IPS DF 6.9 (cell line): ENCODE measurements at places on chromosomes 5 and 9.

DNA sequence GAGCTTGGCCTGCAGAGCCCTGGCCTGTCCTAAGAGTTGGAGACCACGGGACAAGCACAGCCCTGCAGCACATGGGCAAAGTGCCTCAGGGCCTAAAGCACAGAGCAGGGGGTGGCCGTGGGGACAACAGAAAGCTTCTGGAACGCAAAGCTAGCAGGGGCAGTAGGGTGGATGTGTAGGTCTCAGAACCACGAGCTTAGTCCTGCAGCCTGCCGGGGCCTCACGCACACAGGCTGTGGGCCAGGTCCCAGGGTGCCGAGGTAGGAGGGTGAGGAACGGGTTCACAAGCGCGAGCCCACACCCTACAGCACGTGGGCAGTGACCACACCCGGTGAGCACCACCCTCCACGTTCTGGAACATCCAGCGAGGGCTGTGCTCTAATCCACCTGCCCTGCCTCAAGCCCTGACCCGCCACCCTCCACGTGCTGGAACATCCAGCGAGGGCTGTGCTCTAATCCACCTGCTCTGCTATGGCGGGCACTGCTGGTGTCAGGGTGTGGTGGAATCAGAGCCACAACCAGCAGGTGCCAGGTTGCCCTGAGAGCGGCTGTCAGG, 9.3 kb downstream of the CLPTM1L start:
- no peak for DNase-seq

DNA sequence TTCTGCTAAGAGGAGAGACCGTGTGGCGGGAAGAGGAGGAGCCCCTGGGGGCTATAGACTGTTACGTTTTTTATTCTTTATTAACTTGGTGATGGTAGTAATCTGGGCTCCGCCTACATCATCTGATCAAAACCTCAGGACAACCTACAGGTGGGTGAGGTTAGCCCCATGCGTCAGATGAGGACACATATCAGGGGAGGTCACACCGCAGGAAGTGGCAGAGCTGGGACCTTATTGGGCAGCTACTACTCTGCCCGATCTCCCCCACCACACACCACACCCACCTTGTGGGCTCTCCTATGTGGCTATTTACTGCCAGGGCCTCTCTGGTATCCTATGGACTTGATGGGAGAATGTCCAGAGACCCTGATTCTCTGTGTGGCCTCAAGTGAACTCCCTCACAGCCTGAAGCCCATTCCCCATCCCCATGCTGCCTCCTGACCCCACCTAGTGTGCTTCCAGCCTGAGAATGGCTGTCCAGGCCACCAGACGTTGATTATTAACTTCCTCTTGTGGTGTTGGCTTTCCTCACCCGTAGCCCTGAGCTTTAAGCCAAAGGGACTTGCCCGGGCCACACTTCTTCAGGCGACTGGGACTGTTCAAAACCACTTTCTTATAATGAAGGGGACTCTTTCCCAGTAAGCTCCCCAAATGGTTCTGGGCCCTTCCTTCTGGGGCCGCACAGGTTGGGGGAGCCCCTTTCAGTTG, 8.2 kb downstream of the UNC5A start:
- DNase-seq: no peak

DNA sequence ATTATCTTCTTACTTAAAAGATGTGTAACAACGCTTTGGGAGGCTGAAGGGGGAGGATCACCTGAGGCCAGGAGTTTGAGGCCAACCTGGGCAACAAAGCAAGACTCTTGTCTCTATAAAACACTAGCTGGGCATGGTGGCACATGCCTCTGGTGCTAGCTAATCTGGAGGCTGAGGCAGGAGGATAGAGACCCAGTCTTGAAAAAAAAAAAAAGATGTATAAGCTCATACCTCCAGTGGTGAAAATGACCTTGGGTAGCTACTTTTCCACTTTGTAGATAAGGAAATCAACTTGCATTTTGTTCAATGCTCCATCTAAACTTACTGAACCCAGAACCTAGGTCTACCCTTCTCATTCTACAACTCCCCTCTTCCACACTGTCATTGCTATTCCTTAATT, 16.6 kb downstream of the ARRDC3 start:
- no peak for DNase-seq

DNA sequence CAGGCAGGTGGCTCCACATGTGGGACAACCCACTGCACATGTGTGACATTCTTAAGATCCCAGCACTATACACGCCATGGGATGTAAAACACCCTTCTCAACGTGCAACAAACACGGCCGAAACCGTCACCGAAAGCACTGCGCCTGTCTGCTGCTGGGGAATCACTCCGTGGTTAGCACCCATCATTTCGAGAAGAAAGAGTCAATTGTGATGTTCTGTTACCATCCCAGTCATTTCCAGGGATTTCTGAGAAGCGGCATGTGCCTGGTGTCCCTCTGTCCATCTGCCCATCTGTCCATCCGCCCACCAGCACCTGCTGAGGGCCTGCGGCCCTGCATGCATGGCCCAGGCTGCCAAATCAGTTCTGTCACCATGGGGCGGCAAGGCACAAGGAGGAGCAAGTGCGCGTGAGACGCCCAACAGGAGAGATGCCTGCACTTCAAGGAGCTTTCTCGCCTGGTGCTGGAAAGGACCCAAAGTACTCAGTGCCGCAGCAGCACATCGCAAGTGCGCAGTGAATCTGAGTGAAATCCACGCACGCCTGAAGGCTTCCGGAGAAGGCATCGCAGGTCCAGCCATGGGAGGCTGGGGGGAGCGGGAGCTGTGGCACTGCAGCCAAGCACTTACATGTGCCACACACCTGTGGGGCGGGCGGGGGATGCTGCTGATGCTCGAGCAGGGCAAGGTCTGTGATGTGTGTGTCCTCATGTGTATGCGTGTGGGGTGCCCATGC, 38.0 kb downstream of the VAV2 start:
- DNase-seq: no peak
